ENCODE measurements at places on chromosomes 12 and 14.

DNA sequence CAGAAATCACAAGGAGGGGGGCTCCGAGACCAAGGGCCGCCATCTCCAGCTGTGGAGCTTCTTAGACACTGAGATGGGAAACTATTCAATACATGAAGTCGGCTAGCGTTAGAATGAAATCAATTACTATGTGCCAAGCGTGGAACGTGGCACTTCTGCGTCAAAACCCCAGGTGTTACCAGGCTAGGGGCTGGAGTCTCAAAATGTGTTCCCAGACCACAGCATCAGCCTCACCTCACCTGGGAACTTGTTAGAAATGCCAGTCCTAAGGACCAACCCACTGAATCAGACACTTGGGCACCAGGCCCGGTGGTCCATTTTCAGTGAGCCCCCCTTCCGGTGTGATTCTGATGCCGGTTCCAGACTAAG, 5.0 kb upstream of the SETD1B start:
- no peak for DNase-seq

DNA sequence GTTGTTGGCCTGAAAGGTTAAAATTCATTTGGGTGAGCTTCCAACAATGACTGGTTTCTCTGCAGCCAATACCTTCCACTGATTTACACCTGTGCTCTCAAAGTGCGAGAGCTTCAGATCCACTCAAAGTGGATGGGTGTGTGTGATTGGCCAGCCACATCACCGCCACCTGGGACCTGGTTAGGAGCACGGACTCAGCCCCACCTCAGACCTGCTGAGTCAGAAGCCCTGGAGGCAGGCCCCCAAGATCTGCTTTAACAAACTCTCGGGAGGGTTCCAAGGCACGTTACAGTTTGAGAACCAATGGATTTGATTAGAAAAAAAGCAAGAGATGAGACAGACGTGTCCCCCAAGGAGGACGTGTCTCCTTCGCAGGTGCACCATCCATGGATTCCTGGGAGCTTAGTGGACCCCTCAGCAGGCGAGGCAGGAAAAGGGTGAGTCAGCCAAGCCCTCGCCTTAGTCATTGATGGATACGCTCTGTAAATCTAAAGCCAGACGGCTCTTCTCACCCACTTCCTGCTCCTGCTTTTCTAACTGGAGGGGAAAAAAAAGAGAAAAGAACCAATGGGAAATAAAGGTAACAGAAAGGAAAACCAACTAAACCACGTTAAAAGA, 24.5 kb downstream of the FZD10 start:
- no peak for DNase-seq

DNA sequence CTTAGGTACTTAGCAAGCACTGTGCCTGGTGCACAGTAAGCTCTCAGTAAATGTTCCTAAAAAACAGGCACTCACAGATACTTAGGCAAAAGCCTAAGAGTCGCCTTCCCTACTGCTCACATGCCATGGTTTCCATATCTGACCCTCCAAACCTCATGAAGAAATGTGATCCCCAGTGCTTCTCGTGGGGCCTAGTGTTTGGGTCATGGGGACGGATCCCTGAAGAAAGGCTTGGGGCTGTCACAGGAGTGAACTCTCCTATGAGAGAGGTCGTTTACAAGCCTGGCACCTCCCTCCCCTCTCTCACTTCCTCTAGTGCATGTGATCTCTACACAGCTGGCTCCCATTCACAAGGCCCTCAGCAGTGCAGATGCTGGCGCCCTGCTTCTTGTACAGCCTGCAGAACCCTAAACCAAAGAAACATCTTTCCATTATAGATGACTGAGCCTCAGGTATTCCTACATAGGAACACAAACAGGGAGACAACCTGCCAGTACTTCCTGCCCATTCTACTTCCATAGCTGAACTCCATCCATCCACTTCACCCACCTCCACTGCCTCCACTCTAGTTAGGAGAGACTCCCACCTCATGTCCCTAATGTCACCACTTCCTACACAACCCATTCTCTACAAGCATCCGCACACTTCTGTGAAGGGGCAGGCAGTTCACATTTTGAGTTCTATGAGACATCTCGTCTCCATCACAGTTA, 2.9 kb downstream of the SLC15A4 start:
- no peak for DNase-seq

- no peak for DNase-seq
These were observed 2.4 kb upstream of the TRIM9 start for GRCh38 chr14:51097287-51097686.

GRCh38 chr12:111270239-111270638, 98.7 kb downstream of the PHETA1 start:
- DNase-seq = no peak

- DNase-seq = no peak
These were observed 105.5 kb downstream of the SYT1 start for GRCh38 chr12:78970041-78970440.

GRCh38 chr12:83538361-83538965, 851.8 kb downstream of the TMTC2 start:
- no peak for DNase-seq

DNA sequence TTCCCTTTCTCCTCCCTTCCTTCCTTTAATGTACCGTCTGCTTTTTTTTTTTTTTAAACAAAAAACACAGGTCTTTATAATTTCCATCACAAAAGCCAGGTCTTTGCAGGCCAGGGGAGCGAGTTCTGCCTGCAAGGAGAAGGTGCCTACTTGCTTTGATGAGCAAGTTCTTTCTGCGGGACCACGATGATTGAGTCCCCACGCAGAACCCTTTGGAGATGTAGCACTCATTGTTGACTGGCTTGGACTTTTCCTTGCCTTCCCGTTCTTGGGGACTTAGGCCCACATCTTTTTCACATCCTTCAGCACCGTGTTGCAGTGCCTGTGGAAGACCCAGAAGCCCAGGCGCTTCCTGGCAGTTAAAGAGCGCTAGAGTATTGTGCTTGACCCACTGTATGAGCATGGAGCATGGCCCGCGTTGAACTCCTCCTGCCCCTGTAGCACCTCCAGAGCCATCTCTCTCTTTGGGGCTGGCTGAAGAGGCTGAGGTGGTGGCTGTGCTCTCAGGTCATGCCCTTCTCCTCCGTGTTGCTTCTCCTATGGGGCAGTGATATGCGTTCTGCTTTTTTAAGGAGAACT, 177.6 kb downstream of the EXOC5 start:
- no peak for DNase-seq

DNA sequence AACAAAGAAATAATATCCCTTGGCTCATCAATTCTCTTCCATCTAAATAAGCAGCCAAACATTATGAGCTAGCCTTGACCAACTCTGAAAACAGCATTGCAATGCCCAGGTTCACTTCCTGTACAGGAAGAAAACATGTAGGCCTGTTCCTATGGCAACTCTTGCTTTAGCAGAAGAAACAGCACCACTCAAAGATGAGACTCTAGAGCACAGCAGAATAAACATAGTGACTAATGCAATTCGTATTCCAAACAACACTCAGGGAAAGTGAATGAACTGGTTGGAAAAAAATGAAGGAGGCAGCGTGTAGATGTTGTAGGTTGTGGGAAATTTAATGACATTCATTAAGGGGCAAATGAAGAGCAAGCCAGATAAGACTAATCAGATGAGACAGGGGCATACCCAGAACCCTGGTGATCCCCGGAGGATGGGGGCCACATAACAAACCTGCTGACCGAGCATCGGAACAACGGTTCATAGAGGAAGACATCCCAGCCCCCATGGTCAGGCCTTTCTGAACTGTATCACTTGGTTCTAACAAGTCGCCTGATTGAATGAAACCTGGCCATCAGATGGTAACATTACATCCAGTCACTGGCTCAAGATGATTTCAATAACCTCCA, 9.0 kb downstream of the ARHGDIB start:
- DNase-seq = no peak

- DNase-seq = no peak
These were observed 1117.6 kb upstream of the TMEM132C start for GRCh38 chr12:127149226-127149964.

DNA sequence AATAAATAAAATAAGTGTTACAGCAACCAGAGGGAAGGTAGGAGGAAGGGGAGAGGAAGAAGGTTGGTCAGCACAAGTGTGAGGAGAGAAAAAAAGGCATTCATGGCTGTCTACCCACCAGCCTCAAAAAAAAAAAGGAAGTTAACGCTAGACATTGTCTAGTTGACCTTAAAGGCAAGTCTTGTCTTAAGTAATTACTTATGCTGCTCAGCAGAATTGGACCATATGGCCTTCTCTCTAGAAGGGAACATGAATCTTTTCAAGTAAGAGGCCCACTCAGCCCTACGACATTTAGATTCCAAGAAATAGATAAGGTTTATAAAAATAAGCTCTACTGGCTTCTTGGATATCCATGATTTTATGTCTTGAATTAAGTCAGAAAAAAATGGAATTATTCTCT, 172.7 kb downstream of the ETNK1 start:
- no peak for DNase-seq

DNA sequence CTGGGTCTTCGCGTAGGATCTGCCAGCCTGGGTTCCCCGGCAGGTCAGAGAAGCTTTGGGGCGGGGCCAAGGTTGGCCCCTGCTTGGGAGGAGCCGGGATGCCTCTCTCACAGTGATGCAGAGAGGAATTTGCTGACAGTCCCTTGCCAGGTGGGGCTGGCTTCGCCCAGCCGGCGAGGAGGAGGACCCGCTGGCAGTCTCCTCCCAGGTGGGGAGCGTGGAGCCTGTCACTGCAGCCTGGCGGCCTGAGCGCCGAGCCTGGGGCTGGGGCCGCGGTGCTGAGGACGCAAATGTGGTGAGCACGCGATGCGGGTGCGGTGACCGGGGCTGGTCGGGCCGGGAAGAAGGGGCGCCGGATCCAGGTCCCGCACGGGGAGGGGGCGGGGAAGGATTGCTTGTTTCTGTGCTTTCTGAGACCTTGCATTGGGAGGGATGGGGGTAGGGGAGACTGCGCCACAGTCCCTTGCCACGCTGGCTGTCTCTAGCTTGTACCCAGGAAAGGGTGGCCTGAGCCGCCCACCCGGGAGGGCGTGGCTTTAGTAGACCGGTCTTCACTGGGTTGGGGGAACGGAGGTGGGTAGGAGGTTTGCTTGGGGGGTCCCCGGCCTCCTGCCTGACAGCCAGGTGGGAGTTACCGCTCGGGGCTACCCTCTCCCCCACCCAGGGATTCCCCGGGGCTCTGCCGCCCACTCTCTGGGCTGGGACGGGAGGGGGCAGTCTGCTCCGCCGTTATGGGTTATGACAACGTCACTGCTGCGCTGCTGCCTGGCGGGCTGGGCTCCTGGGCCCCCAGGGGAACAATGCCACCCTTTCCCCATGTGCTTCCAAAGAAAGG, at the start of gene TMEM63C:
TSS of gene TMEM63C (plus strand) at position 196 of the 835 bp plus-strand sequence. CDS start 37,016 bp downstream, outside the sequence.
- DNase-seq = peak; percentile 55

DNA sequence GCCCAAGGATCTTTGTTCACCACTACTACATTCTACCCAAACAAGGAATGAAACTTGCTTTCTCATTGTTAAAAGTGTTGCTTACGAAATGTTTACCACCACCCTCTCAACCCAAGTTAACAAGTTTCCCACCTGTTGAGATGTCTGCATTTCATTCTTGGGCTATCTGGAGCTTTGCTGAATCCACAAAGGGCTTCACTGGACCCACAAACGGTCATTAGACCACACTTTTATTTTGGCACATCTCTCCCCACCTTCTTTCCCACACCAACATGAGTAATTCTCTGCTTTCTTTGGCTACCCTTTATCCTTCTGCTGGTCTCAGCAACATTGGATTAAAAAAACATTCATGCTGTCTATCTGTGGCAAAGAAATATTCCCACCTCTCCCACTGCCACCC, 78.0 kb downstream of the TMEM260 start:
- DNase-seq = no peak

- DNase-seq = no peak
These were observed 45.3 kb upstream of the RAP1B start for GRCh38 chr12:68565391-68565903.

DNA sequence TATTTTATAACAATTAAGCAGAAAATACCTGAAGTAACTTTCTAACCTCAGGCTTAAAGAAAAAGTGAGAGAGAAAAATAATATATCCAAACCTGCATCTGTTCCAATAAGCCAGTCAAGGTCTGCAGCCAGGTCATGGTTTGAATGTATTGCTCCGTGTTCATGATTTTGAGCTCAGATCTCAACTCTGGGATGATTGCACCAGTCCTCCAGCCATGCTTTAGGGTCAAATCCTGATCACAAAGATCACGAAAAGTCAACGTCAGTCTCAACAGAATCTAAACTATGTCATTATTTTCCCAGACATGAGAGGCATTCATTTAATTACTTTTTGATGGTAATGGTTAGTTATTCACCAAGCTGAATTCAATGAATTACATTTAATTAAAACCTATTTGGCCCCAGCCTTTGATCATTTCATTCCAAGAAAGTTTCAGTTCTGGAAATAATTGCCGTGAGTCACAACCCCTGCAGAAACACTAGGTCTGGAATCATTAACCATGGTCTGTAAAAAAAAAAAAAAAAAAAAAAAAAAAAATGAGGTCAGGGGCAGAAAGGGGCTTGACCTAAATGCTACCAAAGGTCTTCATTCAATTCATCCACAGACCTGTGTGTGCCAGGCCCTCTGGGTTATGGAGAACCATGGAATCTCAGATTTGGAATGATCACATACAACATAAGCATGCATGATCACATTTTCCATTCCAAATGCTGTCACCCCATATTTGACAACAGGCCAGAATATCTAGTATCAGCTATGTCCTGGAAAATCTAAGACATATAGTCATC, 55.6 kb downstream of the NT5DC3 start:
- no peak for DNase-seq

GRCh38 chr12:120762086-120762485, 36.5 kb downstream of the ACADS start:
- DNase-seq = no peak

DNA sequence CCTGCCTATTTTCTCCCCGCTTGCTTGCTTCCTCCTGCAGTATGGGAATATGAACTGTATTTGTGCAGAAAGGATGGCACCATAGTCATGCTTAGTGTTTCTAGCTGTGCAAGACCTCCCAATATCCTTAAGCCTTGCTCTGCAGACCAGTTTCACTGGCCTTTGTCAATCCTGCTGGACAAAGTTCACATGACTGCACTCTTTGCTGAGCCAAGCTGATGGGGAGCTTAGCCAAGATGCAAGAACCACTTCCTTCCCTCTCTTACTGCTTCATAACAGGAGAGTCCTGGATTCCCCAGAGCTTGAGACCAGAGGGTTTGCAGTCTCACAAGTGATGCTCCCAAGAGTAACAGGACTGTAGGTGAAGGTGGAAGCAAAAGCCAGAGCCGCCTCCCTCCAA, 3.8 kb downstream of the ASIC1 start:
- DNase-seq = no peak

DNA sequence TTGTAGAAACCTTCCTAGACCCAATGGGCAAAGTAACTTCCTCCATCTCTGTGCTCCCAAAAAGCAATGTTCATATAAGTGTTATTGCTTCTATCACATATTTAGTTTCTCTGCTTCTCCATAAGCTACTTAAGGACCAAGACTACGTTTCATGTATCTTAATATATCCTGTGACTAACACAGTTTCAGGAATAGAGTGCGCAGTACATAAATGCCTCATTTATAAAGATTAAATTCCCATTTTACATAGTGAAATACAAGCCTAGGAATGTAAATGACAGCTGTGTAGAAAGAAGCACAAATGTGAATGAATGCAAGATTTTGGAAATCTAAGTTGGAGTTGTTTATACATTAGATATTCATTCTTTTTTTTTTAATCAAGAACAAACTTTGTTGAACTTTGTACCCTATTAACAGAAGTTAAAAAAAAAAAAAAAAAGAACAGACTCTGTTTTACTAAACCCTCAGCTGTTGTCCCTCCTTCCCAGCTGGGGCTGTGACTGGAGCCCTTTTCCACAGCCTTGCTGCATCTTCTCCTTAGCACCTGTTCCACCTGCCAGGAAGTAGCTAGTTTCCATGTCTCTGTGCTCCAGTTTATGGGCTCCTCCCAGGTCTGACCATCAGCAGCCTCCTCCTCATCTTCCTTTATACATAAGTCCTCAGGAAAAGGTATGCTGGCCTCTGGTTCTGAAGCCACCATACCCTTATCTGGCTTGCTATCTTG, 7.0 kb upstream of the METTL17 start:
- DNase-seq = no peak

GRCh38 chr12:91885851-91886731, 259.6 kb downstream of the BTG1 start:
- no peak for DNase-seq
